ENCODE measurements at places on chromosomes 5 and 9.

- peak; percentile 9 for DNase-seq
Measured at GRCh38 chr9:2872250-2872930, 28.5 kb upstream of the PUM3 start.

- no peak for DNase-seq
Measured at GRCh38 chr5:107337281-107337680, 333.5 kb downstream of the EFNA5 start.

DNA sequence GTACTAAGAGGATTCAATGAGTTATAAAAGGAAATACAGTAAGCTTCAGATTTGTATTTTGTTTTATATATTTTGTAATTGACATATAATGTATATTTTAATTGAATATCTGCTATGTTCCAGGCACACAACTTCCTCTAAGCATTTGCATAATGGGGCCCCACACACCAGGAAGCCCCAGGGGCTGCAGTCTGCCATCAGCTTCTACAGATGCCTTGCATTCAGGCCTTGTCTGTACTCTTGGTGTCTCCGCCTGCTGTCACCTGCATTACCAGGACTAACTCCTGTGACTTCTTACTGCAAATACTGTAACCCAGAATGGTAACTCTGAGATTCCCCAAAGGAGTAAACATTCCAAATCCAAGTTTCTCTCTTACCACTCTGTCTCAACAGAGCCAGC lies 20.6 kb downstream of the ARL15 start:
- DNase-seq: no peak

DNA sequence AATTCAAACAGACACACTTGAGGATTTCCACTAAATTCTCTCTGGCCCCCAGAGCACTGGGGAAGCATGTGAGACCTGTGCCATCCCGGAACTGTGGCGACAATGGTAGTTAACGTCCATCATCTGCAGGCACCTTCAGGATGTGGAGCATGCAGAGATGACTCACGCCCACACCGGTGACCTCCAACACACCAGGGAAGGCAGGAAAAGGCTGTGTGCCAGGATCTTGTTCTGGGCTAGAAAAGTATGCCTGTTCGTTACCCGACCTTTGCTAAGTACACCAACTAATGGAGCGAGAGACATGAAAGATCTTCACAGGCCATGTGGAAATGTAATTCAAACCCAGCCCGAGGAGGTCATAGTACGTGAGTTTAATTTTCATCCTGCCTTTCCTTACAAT lies 208.8 kb downstream of the MELK start:
- no peak for DNase-seq

- no peak for DNase-seq
Measured at GRCh38 chr9:120863833-120864232, 13.2 kb downstream of the PHF19 start.

- DNase-seq: no peak
Measured at GRCh38 chr5:157965040-157965678, 106.2 kb upstream of the CLINT1 start.

DNA sequence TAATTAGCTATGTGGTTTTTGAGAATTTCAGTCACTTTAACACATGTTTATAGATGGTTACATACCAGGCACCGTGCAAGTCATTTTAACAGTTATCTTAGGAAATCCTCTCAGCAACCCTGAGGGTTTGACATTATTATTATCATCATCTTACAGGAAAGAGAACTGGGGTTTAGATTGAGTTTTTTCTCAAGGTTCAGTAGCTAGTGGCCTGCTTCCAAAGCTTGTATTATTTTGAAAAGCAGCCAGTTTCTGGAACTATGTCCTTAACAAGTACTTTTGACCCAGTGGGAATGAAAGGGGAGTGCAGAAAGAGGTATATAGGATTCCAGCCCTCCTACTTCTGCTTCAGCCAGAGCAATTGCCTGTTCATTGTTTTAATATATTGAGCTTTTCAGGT lies 157.5 kb downstream of the COMMD10 start:
- DNase-seq: no peak

GRCh38 chr5:175215906-175216305 lies 228.1 kb downstream of the DRD1 start:
- DNase-seq: no peak

GRCh38 chr5:74394528-74394915 lies 246.0 kb downstream of the ENC1 start:
- no peak for DNase-seq

- DNase-seq: no peak
Measured at GRCh38 chr9:93965830-93966577, 10.8 kb upstream of the BARX1 start.

GRCh38 chr5:180166176-180166575 lies 42.8 kb downstream of the RASGEF1C start:
- DNase-seq: no peak

- DNase-seq: no peak
Measured at GRCh38 chr9:132905726-132906125, 27.0 kb downstream of the SPACA9 start.

- no peak for DNase-seq
Measured at GRCh38 chr5:103667068-103667467, 104.5 kb upstream of the NUDT12 start.

GRCh38 chr9:14542071-14542470 lies 151.2 kb downstream of the ZDHHC21 start:
- DNase-seq: no peak

DNA sequence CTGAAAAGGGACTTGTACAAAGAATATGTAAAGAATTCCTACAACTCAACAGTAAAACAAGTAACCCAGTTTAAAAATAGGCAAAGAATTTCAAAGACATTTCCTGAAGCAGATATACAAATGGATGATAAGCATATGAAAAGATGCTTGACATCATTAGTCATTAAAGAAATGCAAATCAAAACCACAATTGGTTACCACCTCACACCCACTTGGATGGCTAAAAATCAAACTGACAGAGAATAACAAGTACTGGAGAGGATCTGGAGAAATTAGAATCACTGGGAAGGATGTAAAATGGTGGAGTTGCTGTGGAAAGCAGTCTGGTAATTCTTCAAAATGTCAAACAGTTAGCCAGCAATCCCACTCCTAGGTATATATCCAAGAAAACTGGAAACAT lies 12.5 kb upstream of the FOXE1 start:
- DNase-seq: no peak

DNA sequence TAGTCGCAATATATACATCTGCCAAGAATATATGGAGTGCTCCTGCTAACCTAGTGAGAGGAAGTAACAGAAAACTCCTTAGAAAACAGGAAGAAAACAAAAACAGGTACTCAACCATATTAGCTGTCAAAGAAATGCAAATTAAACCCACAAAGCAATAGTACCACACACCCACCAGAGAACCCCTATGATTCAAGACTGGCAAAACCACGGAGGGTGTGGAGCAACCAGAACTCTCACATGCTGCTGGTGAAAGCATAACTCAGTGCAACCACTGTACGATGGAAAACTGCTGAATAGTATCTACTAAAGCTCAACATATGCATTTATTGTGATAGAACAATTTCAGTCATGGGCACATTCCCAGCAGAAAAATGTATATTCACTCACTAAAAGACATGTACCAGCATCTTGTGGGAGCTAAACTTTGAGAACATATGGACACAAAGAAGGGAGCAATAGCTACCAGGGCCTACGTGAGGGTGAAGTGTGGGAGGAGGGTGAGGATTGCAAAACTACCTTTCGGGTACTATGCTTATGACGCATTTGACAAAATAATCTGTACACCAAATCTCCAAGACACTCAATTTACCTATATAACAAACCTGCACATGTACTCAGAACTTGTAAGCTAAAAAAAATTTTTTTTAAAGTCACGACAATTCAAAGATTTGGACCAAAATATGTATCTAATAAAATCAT lies 34.0 kb downstream of the PTPN3 start:
- DNase-seq: no peak

DNA sequence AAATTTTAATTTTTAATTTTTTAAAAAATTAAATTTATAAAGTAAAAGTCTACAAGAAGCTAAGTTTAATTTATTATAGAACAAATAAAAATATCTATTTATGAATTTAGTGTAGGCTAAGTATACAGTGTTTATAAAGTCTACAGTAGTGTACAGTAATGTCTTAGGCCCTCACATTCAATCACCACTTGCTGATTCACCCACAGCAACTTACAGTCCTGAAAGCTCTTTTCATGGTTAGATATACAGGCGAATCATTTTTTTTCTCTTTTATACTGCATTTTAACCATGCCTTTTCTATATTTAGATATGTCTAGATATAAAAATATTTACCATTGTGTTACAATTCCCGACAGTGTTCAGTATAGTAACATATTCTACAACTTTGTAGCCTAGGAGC lies 55.9 kb downstream of the PCSK1 start:
- no peak for DNase-seq

DNA sequence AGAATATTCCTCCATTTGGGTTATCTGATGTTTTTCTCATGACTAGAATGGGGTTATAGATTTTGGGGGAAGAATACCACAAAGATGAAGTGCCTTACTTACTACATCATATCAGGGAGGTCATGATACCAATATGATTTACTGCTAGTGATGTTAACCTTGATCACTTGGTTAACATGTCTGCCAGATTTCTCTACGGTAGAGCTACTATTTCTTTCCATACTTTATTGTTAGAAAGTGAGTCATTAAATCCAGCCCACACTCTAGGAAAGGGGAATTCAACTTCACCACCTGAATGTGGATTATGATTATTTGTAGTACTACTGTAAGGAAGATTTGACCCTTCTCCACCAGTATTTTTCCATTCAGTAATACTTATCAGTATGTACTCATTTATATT lies 64.7 kb downstream of the UBE2R2 start:
- DNase-seq: no peak

GRCh38 chr5:115983519-115983918 lies 21.2 kb downstream of the LVRN start:
- no peak for DNase-seq

- no peak for DNase-seq
Measured at GRCh38 chr9:29775491-29775890, 2202.2 kb upstream of the C9orf72 start.

DNA sequence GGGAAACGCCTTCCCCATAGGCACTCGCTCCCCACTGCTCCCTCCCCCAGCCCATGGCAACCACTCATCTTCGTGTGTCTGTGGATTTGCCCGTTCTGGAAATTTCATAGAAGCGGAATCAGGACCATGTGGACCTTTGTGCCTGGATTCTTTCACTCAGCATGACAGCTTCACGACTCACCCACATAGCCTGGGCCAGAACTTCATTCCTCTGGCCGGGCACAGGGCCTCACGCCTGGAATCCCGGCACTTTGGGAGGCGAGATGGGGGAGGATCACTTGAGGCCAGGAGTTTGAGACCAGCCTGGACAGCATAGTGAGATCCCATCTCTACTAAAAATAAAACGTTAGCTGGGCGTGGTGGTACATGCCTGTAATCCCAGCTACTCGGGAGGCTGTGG lies 12.1 kb upstream of the DIPK1B start:
- no peak for DNase-seq

DNA sequence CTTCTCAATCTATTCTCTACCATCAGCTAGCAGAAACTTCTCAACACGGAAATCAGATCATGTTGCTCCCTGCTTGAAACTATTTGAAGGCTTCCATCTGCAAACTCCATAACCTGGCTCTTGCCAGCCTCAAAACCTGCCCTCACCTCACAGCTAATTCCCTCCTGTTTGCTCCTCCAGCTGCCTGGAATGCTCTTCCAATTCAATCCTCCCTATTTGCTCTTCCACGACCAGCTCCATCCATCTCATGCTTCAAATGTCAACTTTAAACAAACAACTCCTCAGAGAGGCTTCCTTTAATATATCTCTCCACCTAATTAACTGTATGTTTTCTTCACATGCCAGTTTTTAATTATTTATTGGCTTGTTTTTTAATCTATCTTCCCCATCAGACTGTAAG lies 1.5 kb downstream of the PLAA start:
- no peak for DNase-seq

DNA sequence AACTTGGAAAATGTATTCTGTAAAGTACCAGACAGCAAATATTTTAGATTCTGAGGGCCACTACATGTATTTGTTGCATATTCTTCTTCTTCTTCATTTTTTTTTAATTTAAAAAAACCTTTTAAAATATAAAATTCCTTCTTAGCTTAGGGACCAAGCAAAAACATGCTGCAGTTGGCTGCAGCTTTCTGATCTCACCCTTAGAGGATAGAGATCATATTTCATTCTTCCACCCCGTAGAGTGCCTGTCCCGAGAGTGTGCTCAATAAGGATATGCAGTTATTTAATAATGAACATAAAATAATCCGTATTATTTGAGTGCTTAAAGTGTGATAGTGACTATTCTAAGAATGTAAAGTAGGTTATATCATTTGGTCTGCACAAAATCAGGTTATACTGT lies 204.2 kb upstream of the CD180 start:
- DNase-seq: no peak

GRCh38 chr5:150541397-150541675 lies 33.4 kb downstream of the NDST1 start:
- DNase-seq: no peak

- no peak for DNase-seq
Measured at GRCh38 chr5:54756301-54756700, 229.1 kb downstream of the ESM1 start.

DNA sequence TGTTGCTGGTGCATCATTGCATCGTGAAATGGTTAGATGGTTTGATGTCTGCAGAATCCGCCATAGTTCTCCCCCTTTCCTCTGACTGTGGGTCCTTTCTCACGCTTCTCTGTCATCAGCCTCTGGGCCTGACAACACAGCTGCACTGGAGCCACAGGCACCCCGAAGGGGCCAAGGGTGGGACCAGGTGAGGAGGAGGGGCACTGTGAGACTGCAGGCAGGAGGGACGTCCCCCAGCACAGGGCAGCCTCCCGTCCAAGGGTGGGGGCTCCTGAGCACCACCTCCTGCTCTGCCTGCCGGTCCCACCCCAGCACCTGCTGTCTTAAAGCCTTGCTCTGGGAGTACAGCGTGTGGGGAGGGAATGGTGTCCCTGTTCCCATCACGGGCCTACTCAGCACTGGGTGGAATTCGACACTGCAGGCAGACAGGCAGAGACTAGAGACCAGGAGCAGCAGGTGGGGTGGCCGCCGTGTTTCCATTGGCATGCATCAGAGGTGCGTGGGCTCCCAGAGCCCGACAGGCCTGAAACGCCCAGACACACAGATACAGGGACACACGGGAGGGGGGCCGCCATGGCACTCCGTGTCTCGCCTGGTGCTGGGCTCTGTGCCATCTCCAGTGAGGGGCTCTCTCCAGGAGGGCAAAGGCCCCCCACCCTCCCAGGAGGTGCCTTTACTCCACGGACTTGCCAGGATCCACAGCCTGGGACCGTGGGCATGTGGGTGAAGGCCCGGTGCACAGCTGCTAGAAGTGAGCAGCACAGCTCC lies 15.0 kb downstream of the CACNA1B start:
- no peak for DNase-seq

GRCh38 chr9:108197899-108198298 lies 657.9 kb downstream of the ACTL7B start:
- no peak for DNase-seq

- DNase-seq: no peak
Measured at GRCh38 chr9:21392270-21392669, 7.1 kb upstream of the IFNA2 start.

- DNase-seq: no peak
Measured at GRCh38 chr9:112900488-112900887, 9.8 kb upstream of the SLC46A2 start.

- DNase-seq: no peak
Measured at GRCh38 chr5:174459071-174459702, 265.2 kb upstream of the MSX2 start.

GRCh38 chr5:148418511-148418910 lies 34.8 kb downstream of the FBXO38 start:
- DNase-seq: no peak

GRCh38 chr9:37640246-37640645 lies 10.5 kb upstream of the FRMPD1 start:
- DNase-seq: no peak

All from effector memory CD8-positive, alpha-beta T cell (primary cell).